ENCODE measurements at places on chromosomes 2 and 18.

DNA sequence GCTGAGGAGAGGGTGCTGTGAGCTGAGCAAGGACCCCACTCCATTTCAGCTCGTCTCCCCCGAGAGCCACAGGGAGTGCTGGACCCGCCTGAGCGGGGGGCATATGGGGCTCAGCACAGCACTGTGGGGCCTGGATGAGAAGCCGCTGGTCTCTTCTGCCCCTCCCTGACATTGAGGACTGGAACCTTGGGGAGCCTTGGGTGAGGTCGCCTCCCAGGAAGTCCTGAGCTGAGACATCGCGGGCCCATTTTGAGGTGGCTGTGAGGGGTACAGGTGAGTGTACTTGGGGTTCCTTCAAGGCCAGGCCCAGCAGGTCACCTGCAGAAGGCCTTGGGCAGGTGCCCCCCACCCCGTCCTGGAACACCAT lies 3.1 kb upstream of the AQP12A start:
- no peak for DNase-seq

GRCh38 chr2:18149660-18150246 lies 271.3 kb downstream of the KCNS3 start:
- peak; percentile 13 for DNase-seq

DNA sequence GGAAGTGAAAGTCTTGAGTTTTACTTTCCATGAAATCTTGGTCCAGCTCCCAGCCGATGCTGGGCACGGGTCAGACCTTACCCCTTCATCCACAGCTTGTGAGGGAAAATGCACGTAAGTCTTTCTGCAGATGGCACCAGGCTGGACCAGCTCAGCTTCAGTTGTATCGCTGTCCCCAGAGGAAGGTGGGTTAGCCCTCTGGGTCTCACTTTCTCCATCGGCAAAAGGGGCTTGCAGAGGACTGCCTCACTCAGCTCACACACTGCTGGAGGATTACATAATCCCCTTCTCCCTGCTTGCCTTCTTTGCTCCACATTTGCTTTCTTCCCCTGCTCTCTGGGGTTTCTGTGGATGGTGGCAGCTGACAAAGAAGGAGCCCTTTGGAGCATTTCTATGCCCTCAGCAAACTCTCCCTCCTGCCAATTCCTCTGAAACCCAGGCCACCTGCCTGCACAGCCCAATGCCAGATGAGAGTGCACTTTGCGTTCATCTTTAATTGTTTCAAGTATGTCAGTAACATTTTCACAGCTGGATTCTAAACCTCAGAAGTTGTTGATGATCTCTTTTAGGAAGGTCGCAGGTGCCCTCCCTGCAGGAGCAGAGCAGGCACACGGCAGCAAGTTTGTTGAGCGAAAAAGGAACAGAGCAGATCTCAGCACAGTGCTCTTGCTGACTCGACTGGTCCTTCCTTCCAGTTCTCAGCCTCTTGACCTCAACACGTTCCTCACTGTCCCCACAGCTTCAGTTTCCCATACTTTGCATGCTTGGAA lies 155.6 kb upstream of the GLI2 start:
- DNase-seq = no peak

DNA sequence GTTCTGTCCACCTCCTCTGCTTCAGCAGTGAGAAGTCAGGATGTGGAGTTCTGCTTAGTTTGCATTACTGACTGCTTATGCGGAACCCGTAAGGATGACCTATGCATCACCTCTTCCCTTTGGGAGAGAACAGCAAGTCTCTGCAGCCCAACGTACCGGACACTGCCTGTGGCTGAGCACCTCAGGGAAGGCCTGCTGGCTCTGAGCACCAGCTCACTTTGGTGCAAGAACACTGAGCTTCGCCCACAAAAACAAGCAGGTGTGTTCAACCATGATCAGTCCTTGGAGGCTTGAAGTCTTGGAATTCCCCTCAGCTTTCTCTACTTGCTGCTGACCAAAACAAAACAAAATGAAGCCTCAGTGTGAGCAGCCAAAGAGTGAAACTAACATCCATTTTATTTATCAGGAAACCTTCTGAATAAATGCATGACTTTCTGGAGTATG lies 52.7 kb upstream of the NCK2 start:
- DNase-seq = no peak

DNA sequence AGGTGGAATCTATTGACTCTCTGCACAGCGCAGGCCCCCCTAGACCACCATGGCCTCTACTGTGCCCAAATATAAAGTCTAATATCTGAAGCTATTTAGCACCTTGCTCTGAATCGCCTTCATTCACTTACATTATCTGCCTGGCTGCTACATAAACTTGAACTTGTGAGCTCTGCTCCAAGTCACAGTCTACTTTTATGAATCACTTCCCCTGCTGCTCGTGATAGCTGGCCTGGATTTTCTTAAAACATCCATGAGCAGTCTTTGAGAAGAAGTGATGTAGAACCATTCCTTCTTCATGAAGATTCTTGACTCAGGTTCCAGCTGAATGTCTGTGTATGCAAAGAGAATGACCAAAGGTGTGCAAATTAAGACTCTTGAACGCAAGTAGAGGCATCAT lies 359.5 kb downstream of the RND3 start:
- no peak for DNase-seq

GRCh38 chr2:162308747-162309503 lies 9.6 kb downstream of the IFIH1 start:
- DNase-seq = no peak

DNA sequence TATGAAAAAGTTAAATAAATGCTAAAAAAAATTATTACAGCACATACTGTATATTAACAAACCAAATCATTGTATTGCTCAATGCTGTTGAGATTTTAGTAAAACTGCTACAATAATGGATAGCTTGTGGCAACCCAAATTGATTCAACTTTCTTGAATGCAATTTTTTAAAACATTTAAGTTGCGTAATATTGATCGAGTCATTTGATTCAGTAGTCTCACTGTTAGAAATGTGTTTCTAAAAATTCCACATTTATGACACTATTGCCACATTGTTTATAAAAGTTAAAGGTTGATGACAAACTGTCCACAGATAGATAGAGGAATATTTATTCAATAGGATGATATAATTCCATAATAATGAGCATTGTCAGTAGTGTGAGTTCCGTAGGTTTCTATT lies 640.7 kb upstream of the CRIM1 start:
- no peak for DNase-seq

DNA sequence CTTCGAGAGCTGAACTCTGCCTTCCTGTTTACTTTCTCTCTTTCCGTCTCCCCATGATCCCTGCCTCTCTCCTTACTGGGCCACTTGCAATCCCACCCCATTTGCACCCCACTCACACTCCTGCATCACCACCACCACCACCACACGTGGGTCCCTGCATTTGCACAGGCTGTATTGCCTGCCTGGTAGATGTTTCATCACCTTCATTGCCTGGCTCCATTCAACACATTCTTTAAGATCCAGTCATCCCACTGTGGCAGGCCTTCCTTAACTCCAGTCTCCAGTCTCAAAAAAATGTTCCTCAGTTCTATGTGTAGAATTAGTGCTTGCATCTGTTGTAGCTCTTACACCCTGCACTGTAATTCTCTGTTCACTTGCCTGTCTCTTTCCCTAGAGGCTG lies 13.9 kb downstream of the NOSTRIN start:
- no peak for DNase-seq

DNA sequence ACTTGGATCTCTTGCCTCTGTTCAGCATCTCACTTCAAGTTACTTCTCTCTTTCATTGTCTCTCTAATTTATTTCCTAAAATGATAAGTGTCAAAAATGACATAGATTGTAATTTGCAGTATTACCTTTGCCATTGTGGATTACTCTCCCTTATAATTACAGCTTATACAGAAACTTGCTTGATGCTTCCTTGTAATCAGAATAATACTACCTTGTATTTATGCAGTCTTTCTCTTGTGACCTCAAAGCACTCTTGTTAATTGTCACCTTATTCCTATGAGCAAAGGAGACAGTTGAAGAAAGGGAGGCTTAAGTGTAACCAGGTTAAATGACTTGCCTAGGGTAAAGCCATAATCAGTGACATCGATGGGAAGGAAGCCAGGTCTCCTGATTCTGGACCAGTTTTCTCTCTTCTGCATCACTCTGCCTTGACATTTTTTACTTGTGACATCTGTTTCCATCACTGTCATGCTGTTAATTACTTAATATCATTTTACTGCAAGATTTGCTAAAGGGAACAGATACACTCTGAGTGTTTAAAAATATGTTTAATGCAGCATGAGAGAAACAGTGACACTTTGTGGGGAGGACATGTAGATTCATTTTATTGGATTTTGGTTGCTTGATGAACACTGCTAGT lies 388.6 kb downstream of the PARD3B start:
- no peak for DNase-seq

GRCh38 chr2:104836841-104837240 lies 17.1 kb upstream of the POU3F3 start:
- DNase-seq = no peak

- peak; percentile 53 for DNase-seq
These were observed 7.6 kb upstream of the CHRNA1 start for GRCh38 chr2:174771631-174772471.

GRCh38 chr2:126657148-126657635 lies 1.2 kb downstream of the GYPC start:
- DNase-seq = no peak
